ENCODE measurements at places on chromosomes 11 and 22.

DNA sequence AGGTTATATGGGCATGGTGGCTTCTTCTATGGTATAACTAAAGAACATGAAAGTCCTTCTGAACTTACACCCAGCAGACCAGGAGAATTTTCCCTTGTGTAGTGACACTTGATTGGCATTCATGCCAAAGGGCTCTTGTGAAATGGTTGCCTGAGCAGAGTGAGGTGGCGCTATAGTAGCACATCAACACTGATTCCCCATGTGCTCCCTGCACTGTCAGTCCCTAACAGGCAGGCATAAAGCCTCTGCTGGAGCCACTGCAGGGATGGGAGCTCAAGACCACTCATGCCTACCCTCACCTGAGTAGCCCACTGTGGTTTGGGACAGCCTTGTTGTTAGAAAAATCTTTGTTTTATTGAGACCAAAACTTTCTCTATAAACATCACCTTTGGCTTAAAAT is 92.6 kb upstream of the LIN7C start:
- DNase-seq: no peak
- peaks cover 2% of the 10 kb centered on the region for H3K4me1 ChIP-seq
- H3K27ac ChIP-seq: no peak overlapping the region
- no peak overlapping the region for H3K4me3 ChIP-seq

GRCh38 chr22:50243685-50244419 is 971 bp downstream of the TUBGCP6 start:
- H3K4me1 ChIP-seq: peaks cover 16% of the 10 kb centered on the region
- H3K4me3 ChIP-seq: peak overlapping the region; percentile 93
- H3K27ac ChIP-seq: no peak overlapping the region

GRCh38 chr11:46389450-46390330 is 1.9 kb downstream of the CHRM4 start:
- peaks cover 12% of the 10 kb centered on the region for H3K4me1 ChIP-seq
- H3K4me3 ChIP-seq: peak overlapping the region; percentile 41
- no peaks in the 10 kb centered on the region for H3K36me3 ChIP-seq
- peaks cover 50% of the 10 kb centered on the region for H3K27me3 ChIP-seq

DNA sequence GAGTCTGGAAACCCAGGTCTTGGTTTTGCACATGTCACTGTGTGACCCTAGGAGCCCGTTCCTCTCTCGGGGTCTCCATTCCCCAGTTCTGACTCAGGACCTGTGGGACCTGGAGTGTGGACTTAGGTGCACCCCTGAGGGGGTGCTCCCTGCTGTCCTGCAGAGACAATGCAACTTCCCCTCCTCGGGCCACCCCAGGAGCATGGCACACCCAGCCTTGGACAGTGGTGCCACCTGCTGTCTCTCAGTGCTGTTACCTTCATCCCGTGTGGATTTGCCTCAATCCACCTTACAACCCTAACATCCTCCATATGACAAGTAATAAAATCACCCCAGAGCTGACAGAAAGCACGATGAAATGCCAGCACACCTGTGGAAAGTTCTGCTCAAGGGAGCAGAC is 27.5 kb upstream of the CRYBB3 start:
- peaks cover 43% of the 10 kb centered on the region for H3K36me3 ChIP-seq
- H3K27me3 ChIP-seq: no peaks in the 10 kb centered on the region
- DNase-seq: no peak
- peaks cover 2% of the 10 kb centered on the region for H3K4me1 ChIP-seq
- H3K27ac ChIP-seq: no peak overlapping the region

DNA sequence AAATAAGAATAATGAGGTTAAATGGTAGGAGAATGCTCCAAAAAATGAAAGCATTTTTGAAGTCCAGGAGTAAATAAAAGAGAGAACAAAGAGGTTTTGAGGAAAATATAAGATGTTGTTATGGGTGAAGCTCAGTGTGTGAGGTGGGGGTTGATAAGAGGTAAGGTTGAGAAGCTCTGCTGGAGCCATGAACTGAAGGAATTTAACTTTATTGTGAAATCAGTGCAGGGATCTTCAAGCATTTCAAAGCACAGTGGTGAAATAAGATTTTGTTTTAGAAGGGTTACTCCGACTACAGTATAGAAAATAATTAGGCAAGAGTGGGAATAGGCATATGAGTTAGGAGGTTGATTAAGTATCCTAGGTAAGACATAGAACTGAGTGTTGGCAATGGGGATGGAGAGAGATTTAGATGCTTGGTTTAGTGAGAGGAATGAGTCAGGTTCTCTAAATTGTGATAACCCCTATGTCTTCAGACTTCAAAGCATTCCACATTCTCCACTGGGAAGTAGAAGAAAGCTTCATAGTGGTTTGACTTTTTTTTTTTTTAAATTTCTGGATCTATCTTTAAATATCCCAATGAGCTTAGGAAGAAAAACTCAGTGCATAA is 403.2 kb downstream of the AASDHPPT start:
- DNase-seq: no peak
- H3K27ac ChIP-seq: no peak overlapping the region
- no peak overlapping the region for H3K4me3 ChIP-seq

DNA sequence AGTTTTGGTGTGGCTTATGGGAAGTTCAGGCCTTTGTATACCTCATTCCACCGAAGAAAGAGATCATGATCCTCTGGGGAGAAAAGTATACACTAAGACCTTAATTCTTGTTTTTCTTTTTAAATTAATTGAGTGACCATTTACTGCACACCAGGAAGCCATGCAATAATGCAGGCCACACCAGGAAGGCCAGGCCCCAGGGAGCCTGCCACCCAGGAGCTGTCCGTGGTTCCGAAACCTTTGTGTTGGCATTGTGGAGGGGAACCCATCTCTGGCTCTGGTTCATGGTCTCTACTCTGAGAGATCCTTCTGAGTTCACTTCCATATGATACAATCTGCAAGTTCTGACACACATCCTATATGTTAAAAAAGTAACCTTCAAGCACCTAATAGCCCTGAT is 291.8 kb downstream of the MIAT start:
- no peak overlapping the region for H3K4me3 ChIP-seq
- no peak for DNase-seq
- H3K27ac ChIP-seq: no peak overlapping the region

DNA sequence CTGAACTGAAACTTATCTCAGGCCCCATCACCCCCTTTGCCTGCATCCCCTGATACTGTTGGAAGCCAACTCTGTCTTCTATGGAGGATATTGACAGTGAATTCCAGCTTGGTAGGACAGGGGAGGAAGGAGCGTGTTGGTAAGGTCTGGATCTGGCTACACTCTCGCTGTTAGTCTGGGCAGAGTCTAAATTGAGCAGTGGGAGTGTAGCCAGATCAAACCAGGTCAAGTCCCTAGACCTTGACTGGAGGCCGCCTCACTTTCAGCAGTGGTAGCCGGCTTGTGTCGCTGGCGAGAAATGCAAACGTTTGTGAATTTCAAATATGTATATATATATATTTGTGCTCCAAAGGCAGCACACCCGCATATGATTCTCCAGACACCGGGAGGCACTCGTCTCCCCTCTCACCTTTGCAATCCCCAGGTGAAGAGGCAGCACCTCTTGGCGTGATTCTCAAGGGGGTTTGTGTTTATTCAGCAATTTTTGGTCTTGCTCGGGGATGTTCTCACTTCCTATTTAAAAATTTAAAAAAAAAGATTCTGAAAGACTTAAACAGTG is 26.7 kb downstream of the DHCR7 start:
- H3K27me3 ChIP-seq: no peaks in the 10 kb centered on the region
- H3K4me3 ChIP-seq: no peak overlapping the region
- H3K27ac ChIP-seq: no peak overlapping the region
- no peaks in the 10 kb centered on the region for H3K4me1 ChIP-seq

DNA sequence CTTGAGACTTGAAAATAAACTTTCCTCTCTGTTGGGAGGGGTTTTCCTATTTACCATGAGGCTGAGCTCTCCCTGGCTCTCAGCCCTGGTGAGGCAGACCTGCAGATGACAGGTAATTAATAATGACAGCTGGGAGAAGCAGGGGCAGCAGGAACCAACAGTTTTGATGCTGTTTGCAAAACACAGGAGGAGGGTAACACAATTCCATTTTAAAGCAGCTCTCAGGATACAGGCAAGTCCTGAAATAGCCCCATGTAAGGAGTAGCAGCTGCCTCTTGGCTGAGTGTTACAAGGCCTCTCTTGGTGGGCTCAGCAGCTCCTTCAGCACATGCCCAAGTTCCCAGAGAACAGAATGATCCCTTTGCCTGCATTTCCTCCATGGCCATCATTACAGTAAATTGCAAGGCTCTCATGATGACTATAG is 13.3 kb downstream of the PARVA start:
- H3K27me3 ChIP-seq: peaks cover 2% of the 10 kb centered on the region
- H3K27ac ChIP-seq: no peak overlapping the region
- DNase-seq: no peak
- H3K4me3 ChIP-seq: no peak overlapping the region
- H3K4me1 ChIP-seq: peaks cover 8% of the 10 kb centered on the region
- H3K36me3 ChIP-seq: no peaks in the 10 kb centered on the region

- H3K27me3 ChIP-seq: no peaks in the 10 kb centered on the region
- H3K4me3 ChIP-seq: peak overlapping the region; percentile 40
- no peaks in the 10 kb centered on the region for H3K36me3 ChIP-seq
- no peak overlapping the region for H3K27ac ChIP-seq
- DNase-seq: no peak
- peaks cover 71% of the 10 kb centered on the region for H3K4me1 ChIP-seq
Observed at GRCh38 chr11:64092761-64093136, 57.0 kb downstream of the FLRT1 start.

DNA sequence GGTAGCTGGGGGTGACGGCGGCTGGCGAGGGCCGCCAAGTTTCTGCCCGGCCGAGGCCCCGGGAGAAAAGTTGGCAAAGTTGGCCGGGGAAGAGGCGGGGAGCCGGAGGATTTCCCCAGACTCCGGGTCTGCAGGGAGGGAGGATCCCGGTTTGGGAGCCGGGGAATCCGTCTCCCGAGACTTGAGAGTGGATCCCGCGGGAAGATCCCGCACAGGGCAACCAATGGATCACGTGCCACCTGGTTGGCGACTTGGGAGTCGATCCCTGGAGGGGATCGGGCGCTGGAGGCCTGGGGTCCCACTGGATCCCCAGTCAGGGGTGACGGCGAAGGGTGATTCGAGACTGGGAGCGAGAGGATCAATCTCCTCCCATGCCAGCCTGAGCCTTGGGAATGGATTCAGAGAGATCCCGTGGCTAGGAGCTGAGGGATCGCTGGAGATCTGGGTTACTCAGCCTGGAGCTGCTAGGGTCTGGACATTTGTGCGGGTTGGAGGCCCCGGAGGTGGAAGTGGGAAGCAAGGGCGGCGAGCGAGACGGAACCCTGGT is 394 bp downstream of the KIAA1671 start:
- peak; percentile 65 for DNase-seq
- peak overlapping the region; percentile 88 for H3K27ac ChIP-seq
- H3K4me1 ChIP-seq: peaks cover 14% of the 10 kb centered on the region
- no peaks in the 10 kb centered on the region for H3K36me3 ChIP-seq

- no peaks in the 10 kb centered on the region for H3K4me1 ChIP-seq
- no peak overlapping the region for H3K4me3 ChIP-seq
- no peak for DNase-seq
- no peaks in the 10 kb centered on the region for H3K36me3 ChIP-seq
- H3K27ac ChIP-seq: no peak overlapping the region
- H3K27me3 ChIP-seq: no peaks in the 10 kb centered on the region
Observed at GRCh38 chr11:22076271-22076930, 116.5 kb upstream of the ANO5 start.

DNA sequence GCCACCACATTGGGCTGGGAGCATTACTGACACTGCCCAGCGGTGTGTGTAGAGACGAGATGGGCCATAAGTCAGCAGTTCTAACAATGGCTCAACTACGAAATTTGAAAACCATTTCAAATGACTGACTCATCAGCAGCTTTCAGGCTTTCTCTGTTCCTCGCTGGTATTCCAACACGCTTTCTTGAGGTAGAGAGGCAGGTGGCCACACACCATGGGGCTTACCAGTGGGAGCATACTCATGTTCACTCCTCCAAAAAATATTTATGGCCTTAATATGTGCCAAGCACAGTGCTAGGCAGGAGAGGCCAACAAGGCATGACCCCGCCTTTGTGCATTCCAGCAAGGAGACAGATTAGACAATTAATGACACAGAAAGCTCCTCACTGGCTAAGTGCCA is 20.3 kb downstream of the ARFGAP2 start:
- H3K36me3 ChIP-seq: peaks cover 33% of the 10 kb centered on the region
- peaks cover 5% of the 10 kb centered on the region for H3K4me1 ChIP-seq

DNA sequence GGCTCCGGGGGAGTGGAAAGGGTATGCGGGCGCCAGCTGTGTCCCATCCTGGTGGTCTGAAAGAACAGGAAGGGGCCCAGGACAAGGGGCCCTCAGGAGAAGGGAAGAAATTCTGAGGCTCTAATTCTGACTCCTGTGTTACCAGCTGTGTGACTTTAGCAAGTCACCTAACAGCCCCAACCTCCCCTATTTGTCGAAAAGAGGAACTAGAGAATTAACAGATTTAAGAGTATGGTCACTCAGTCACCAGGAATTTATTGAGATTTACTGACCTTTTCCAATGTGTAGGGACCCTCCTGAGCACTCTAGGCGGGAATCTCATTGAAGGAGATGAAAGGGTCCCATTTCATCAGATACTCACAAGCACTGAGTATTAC is 14.6 kb downstream of the RPS6KA4 start:
- no peak for DNase-seq
- no peaks in the 10 kb centered on the region for H3K27me3 ChIP-seq
- peaks cover 1% of the 10 kb centered on the region for H3K36me3 ChIP-seq

- DNase-seq: no peak
- H3K27ac ChIP-seq: no peak overlapping the region
- H3K4me1 ChIP-seq: no peaks in the 10 kb centered on the region
Observed at GRCh38 chr22:43173976-43174720, 12.8 kb downstream of the TTLL12 start.

DNA sequence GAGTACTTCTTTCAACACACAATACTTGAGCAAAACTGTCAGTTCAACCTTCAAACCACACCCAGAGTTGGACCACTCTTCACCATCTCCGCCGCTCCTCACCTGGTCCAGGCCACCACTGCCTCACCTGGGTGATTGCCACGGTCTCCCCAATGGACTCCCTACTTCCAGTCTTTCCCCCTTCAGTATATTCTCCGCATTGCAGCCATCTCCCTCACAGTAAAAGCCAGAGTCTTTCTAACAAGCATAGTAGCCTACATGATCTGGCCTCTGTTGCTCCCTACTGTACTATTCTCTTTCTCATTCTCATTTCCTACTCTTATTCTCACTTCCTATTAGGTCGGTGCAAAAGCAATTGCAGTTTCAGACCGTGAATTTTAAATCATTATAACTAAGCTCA is 28.5 kb downstream of the AASDHPPT start:
- H3K4me1 ChIP-seq: no peaks in the 10 kb centered on the region
- no peak overlapping the region for H3K27ac ChIP-seq
- no peak overlapping the region for H3K4me3 ChIP-seq
- H3K36me3 ChIP-seq: no peaks in the 10 kb centered on the region
- DNase-seq: no peak
- H3K27me3 ChIP-seq: no peaks in the 10 kb centered on the region

GRCh38 chr22:23913306-23913660 is 19.1 kb downstream of the MIF start:
- H3K36me3 ChIP-seq: no peaks in the 10 kb centered on the region
- H3K27ac ChIP-seq: peak overlapping the region; percentile 93
- DNase-seq: no peak
- H3K4me3 ChIP-seq: peak overlapping the region; percentile 73

GRCh38 chr22:50498322-50498890 is 9.1 kb downstream of the LMF2 start:
- no peaks in the 10 kb centered on the region for H3K27me3 ChIP-seq
- no peaks in the 10 kb centered on the region for H3K4me1 ChIP-seq
- peak; percentile 59 for DNase-seq
- no peak overlapping the region for H3K27ac ChIP-seq
- H3K36me3 ChIP-seq: peaks cover 14% of the 10 kb centered on the region

GRCh38 chr22:40422558-40423309 is 52.3 kb downstream of the SGSM3 start:
- no peak overlapping the region for H3K27ac ChIP-seq
- H3K4me1 ChIP-seq: no peaks in the 10 kb centered on the region
- no peak for DNase-seq
- H3K27me3 ChIP-seq: no peaks in the 10 kb centered on the region
- H3K36me3 ChIP-seq: peaks cover 92% of the 10 kb centered on the region
- peak overlapping the region; percentile 12 for H3K4me3 ChIP-seq
